ENCODE measurements at places on chromosomes 16 and 17.

DNA sequence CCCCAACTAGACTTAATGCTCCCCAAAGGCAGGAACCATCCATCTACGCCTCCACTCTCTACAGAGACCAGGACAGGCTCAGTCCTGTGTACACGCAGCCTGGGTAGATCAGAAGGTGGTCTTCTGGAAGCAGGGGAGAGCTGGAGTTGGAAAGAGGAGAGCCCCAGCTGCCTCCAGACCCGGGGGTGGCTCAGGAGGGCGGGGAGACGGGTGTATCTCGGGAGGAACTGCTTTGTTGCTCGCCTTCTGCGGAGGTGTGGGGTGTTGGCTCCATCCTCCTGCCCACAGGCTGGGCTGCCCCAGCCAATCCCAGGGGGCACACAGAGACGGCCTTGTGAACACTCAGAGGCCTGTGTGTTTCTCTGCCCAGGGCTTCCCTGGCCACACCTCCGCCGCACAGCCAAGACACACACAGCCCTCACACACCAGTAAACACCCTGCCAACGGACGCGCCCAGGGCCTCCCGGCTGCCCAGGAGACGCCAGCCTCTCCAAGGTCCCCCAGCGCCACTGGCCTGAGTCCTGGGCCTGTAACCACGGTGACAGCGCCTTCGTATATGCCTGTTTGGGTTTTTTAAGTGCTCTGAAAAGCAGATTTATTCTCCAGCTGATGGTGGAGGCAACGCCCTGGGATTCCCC lies 143.4 kb upstream of the CDC42EP4 start:
- no peak for DNase-seq

GRCh38 chr17:42691021-42691545 lies 8.8 kb downstream of the CNTNAP1 start:
- no peak for DNase-seq

GRCh38 chr16:50037662-50038220 lies 12.7 kb downstream of the CNEP1R1 start:
- DNase-seq: no peak

DNA sequence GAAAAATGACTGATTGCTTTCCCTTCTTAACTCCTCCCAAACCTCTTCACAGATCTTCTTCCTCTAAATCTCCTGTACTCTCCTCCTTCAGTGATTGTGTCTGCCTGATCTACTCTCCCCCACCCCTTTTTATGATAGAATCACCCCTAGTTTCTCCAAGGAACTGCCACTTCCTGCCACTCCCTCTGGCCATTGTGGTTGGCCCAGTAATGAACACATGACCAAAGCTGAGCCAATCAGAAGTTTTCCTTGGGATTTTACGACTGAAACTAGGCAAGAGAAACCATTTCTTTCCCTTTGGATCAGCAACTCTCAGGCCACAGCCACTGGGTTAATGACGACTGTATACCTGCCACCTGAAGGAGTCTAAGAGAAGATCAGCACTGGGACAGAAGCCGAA lies 15.9 kb downstream of the IRX3 start:
- DNase-seq: no peak

DNA sequence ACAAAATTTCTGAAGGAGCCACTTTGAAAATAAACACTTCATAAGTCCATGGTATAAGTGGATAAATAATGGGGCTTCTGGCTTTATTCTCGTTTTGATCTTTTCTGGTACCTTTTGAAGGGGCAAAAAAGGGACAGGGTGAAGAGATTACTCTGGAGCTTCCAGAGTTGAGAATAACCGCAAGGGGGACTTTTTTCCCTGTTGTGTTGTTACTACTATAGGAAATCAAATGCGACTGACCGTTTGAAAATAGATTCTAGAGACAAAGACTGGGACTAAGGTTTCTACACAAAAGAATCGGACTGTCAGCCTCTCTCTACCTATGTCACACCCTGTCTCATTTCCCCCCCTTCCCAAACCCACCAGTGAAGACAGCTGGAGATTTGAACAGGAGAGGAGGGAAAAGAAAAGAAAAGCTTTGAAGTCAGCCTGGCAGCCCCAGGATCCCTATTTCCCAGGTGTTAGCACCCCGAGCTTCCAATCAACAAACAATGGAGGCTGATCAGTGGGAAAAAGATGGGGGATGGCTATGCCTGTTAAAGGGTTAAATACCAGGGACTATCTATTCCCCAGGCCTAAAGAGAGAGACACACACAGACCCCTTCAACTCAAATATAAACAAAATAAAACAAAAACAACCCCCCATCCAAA lies 8.4 kb downstream of the HOXB4 start:
- DNase-seq: no peak

DNA sequence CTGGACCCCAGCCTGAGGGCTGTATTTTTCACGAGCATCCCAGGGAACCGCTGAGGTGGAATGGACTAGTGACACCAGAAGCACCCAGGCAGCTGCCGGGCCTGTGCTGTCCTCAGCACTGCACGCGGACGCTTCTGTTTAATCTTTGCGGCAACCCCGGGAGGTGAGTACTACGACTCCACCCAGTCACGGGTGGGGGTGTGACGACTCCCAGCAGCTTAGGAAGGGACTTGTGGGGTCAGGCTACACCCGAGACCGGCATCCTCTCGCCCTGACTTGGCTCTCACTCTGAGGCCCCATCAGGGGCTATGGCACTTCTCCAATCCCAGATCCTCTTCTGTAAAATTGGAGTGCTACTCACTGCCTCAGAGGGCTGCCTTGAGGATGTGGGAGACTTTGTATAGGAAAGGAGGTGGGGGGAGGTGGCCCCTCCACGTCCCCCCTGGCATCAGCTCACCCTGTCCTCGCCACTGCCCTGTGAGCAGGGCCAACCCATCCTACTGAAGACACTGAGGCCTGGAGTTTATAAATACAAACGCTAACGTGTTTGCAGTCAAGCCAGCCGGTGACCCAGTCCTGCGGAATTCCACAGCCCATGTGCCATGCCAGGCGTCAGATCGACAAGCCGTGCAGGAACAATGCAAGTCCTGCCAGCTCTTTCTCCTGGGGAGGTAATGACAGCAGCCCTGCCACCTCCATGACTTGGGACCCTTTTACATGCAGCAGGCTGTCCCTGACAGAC lies 44.4 kb downstream of the PPL start:
- DNase-seq: no peak

DNA sequence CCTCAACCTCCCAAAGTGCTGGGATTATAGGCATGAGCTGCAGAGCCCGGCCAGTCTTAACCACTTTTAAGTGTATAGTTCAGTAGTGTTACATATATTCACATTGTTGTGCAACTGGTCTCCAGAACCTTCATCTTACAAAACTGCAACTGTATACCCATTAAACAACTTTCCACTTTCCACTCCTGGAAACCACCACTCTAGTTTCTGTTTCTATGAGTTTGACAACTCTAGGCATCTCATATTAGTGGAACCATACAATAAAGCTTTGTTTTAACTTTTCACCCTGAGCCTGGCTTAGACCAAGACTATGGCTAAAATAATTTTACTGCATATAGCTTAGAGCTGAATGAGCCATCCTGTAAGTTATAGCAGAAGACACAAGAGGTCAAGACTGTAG lies 108.0 kb upstream of the GOT2 start:
- DNase-seq: no peak

- no peak for DNase-seq
Measured at GRCh38 chr17:78498848-78499247, 78.3 kb downstream of the DNAH17 start.

DNA sequence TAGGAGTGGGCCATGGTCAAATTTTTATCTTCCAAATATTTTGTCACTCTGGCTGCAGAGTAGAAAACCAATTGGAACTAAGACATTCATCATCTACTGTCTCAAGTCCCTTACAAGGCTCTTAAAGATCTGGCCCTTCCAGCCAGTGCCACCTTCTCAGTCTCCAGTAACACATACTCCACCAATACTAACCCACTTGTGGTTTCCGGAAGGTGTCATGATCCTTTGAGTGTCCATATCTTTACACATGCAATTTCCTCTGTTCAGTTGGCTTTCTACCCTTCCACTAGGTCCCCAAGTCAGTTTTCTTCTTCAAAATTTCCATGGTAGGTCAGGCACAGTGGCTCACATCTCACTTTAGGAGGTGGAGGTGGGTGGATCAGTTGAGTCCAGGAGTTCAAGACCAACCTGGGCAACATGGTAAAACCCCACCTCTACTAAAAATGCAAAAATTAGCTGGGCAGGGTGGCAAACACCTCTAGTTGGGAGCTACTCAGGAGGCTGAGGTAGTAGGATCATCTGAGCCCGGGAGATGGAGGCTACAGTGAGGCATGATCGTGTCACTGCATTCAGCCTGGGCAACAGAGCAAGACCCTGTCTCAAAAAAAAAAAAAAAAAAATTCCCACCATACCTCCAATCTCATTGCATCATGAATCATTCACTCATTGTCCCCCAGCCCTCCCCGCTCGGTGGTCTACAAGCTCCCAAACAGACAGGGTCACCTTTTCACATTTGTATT lies 6.0 kb upstream of the GRB2 start:
- no peak for DNase-seq

DNA sequence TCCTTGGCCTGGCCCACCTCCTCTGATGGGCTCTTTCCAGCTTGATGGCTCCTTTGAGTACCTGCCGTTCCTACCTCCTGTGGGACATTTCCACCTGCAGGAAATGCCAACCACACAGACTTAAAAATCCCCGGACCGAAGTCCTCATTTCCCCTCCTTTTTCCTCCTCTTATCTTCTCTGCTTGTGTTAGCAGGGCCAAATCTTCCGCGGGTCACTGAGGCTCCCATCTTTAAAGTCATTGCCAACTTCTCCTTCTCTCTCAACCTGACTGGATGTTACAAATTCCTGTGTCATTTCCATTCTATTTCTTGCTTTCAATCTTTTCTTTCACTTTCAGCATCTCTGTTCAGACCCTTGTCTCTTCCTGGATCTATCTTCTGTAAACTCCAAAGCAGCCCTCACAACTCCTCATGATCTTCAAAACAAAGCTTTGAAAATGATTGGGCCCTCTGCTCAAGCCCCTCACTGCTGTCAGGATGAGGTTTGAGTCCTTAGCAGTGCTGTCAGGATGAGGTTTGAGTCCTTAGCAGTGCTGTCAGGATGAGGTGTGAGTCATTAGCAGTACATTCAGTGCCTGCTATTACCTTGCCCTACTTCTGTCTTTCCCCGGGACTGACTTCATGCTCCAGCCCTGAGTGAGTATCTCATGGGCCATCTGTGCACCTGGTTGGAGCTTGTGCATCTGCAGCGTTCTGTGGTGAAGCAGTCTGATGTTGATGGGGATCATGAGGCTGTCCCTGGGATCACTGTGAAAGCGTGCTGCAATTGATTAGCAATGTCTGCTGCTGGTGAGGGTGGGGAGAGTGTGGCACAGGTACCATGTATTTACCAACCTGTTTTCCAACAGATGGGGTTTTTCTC lies 100.1 kb downstream of the IRF8 start:
- DNase-seq: no peak

- DNase-seq: no peak
Measured at GRCh38 chr16:47320546-47321310, 140.1 kb downstream of the ITFG1 start.

DNA sequence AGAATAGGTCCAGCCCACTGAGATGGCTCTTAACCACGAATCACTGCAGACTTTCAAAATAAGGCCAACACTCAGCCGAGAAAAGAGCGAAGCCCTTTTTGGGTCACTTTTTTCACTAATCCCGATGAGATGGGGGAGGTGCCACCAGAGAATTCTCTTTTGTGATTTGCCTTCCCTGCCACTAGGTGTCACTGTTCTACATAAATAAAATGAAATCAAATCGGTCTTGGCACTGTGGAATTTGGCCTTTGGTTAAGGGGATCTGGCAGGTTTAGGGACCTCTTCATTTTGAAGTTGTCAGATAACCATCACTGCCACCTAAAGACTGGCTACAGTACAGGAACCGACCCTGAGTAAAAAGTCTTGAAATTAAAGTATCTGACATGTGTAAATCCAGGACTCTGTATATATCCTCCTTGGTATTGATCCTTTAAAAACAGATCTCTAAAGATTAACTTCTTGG lies 147.0 kb downstream of the HS3ST4 start:
- DNase-seq: no peak

- peak; percentile 81 for DNase-seq
Measured at GRCh38 chr17:58344047-58344790, 7.8 kb downstream of the SUPT4H1 start.

DNA sequence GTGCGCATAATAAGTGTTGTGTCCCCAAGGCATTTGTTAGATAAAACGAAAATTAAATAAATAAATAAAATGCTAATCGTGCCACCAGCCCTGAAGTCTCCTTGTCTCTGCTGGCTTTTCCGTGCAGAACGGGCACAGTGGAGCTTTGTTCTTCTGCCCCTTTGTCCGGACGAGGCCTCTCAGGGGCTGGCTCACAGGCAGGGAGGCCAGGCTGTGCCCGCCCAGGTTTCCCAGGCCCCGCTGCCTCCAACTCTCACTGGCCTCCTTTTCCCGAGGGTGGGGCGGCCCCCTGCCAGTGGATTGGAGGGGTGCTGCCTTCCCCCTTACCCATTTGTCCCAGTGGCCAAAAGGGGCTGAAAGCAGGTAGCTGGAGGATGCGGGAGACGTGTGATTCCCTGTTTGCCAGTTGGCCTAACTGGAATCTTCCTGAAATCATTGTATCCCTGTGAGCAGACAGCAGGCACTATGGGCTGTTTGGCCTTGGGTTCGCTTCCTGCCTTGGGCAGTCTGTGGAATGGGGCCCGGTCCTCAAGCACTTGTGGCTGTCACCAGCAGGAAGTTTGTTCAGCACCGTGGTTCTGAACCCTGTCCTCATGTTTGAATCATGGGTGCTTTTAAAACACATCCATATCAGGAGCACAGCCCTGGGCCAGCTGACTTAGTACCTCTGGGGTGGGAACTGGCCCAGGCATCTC lies 64.4 kb downstream of the KSR1 start:
- no peak for DNase-seq

- DNase-seq: peak; percentile 12
Measured at GRCh38 chr17:3843935-3844516, 2.0 kb downstream of the NCBP3 start.

- no peak for DNase-seq
Measured at GRCh38 chr16:28264656-28265055, 27.7 kb upstream of the SBK1 start.

- DNase-seq: no peak
Measured at GRCh38 chr16:9820476-9821246, 361.6 kb downstream of the GRIN2A start.

GRCh38 chr16:88616320-88616719 lies 22.1 kb upstream of the IL17C start:
- no peak for DNase-seq

DNA sequence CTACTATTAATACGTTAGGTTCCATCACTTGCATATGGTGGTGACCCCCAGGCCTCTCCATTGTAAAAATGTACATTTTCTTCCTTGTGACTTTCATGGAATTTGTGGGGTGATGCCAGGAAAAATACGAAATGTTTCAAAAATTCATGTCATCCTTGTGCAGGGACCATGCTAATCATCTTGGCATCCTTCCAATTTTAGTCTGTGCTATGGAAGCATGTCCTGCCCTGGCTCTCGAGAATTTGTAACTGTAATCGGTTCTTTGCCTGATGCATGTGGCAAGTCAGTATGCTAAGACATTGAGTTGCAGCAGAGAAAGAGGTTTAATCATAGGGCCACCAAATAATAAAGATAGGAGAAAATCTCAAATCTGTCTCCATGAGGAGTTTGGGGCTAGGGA lies 14.3 kb upstream of the GINS3 start:
- DNase-seq: no peak

- no peak for DNase-seq
Measured at GRCh38 chr17:75514299-75514918, 928 bp downstream of the CASKIN2 start.

All from activated T-helper 1 cell treated with anti-CD3 and anti-CD28 coated beads, Interleukin-2, amount 50 U/mL, for 16 hours (primary cell).